Lung (tissue), 17 donors: ENCODE measurements at places on chromosomes 4 and X.

GRCh38 chr4:121182296-121182695 lies 18.2 kb upstream of the TNIP3 start:
- DNase-seq, result peak; percentile 46
- H3K27me3 ChIP-seq, result no peaks in the 10 kb centered on the region

- peak overlapping the region; percentile 47 for H3K27ac ChIP-seq
- H3K4me3 ChIP-seq, result no peak overlapping the region
- DNase-seq, result peak; percentile 77
- no peaks in the 10 kb centered on the region for H3K36me3 ChIP-seq
- no peaks in the 10 kb centered on the region for H3K27me3 ChIP-seq
These were observed 508.5 kb downstream of the MID1IP1 start for GRCh38 chrX:39309721-39310152.

DNA sequence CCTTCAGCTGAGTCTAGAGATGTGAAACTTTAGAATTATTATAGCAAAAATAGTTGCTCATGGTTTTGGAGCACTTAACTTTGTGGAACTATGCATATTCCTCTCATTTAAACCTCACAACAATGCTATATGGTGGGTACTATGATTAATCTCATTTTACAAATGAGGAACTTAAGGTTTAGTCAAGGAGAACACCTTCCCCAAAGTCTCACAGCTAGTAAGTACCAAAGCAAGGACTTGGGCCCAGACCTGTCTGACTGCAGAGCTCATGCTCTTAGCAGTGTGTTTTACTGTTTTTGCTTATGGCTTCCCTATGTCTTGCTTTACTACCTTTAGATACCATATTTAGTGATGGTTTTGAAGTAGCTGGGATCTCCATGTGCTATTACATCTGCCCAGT lies 5.1 kb downstream of the UBE2A start:
- no peak overlapping the region for H3K27ac ChIP-seq
- no peak overlapping the region for H3K4me3 ChIP-seq
- peaks cover 1% of the 10 kb centered on the region for H3K36me3 ChIP-seq

DNA sequence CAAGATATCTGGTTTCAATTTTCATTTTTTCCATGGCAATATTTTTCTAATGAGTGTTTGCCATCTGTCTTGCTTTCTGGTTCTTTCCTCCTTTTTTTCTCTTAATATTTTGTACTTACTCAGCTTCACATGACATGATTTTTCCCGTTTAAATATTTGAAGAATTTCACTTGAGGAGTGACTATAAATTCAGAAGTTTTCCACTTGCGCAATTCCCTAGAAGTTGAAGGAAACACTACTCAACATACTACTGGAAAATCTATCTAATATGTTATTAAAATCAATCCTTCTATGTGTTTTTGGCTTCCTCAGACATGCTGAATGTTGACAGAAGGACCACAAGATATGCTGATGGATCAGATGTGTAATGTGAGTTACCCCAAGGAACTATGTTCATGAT lies 36.8 kb upstream of the BANK1 start:
- no peak overlapping the region for H3K27ac ChIP-seq
- DNase-seq, result no peak
- H3K27me3 ChIP-seq, result no peaks in the 10 kb centered on the region
- no peaks in the 10 kb centered on the region for H3K36me3 ChIP-seq
